ENCODE measurements at places on chromosomes 6 and 20. TPM values are rescaled to one million over a fixed set of nuclear protein-coding genes. Genes with fewer than 3 reads are reported as not detected.

GRCh38 chr6:14664112-14664601 lies 546.6 kb downstream of the CD83 start:
- no peak for DNase-seq

The HUS1B gene
- 0.86 TPM for total RNA-seq

The CST4 gene
- total RNA-seq: not detected

DNA sequence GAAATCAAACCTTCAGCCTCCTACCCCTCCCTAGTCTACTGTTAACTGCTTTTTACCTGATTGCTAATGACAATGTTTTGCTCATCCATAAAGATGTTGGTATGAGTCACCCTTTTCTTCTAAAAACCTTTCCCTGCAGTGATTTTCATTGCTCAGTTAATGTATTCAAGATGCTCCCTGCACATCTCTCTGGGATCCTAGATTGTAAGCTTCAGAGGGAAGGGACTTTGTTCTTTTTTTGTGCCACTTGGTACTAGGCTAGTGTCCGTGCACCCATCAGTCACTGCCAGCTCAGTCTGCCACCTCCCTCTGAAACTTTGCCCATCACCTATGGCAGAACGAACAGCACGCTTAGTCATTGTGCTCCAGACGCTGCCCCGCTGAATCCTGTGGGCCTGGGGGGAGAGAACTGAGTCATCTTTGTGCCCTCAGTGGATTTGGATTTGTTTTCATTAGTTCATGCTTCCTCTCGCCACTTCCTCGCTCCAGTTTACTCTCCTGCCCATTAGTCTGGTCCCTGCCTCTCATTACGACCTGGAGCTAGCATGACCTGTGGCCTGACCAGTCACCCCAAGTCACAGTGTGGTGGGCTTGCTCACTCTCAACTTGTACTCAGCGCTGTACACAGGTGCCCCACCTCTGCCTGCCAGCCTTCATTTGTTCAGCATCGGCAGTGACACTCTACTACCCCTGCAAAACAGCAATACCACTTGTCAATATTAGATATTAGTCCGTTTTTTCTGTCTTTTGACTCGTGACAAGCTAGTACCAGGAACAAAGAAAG lies 78.0 kb upstream of the TMEM181 start:
- no peak for DNase-seq

The PHACTR2 gene
- 59.3 TPM for total RNA-seq

DNA sequence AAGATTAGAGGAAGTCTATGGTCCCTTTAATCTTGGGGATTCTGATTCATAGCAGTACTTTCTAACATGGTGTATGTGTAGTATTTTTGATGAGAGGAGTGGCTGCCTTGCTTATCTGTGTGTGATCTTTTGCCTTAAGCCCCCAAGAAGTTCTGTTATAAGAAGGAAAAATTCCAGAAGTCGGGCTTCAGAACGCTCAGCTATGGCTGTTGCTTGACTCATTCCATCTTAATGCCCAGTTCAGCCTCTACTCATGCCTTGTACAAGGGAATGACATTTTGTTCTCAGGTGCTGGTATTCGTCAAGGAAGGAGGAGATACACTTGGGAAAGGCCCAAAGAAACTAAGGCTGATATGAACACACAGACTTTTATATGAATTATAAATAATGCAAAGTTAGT lies 713.0 kb upstream of the MARCKS start:
- no peak for DNase-seq

The PRR18 gene
- 0.13 TPM for total RNA-seq

The RAD21L1 gene
- total RNA-seq: not detected

The TRIM40 gene
- total RNA-seq: not detected

GRCh38 chr6:5638666-5639065 lies 368.1 kb downstream of the NRN1 start:
- DNase-seq: peak; percentile 84

DNA sequence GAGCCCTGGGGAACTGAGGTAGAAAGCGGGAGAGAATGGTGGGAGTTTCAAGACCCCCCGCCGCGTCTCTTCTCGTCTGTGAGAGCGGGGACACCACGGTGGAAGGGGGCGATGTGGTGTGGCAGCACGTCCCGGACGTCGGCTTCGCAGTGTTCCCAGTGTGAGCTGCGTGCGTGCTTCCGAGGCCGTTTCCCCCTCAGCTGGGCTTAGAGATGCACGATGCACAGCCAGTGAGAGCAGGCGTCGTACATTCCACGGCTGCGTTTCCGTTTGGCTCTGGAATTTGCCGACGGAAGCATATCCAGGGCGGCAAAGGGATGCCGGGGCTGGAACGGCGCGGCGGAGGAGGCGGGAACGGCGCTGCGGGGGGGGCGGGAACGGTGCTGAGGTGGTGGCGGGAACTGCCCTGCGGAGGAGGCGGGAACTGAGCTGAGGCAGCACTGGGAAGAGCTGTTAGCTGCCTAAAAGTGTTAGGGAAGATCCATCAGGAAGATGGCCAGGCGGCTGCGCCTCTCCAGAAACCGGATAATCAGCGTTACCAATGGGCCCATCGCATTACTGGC lies 37.7 kb downstream of the KIF25 start:
- no peak for DNase-seq

- DNase-seq: no peak
These were observed 51.6 kb downstream of the RIOK1 start for GRCh38 chr6:7441048-7441775.

The GSTA1 gene
- total RNA-seq: not detected

GRCh38 chr6:14999106-14999505 lies 246.8 kb upstream of the JARID2 start:
- DNase-seq: no peak

GRCh38 chr6:90350689-90351554 lies 54.3 kb upstream of the BACH2 start:
- no peak for DNase-seq

GRCh38 chr6:124982669-124983068 lies 20.4 kb downstream of the RNF217 start:
- no peak for DNase-seq

DNA sequence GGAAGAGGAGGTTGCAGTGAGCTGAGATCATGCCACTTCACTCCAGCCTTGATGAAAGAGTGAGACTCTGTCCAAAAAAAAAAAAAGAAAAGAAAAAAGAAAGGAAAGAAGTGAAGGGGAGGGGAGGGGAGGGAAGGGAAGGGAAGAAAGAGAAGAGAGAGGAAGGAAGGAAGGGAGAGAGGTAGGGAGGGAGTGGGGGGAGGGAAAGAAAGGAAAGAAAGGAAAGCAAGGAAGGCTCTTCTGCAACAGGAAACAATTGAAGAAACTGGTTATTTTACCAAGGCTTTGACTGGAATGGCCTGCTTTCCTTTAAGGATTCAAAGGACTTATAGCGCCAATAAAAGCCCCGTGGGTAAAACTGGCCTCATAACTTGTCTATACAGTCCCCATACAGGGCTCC lies 64.6 kb downstream of the ABHD12 start:
- DNase-seq: no peak

DNA sequence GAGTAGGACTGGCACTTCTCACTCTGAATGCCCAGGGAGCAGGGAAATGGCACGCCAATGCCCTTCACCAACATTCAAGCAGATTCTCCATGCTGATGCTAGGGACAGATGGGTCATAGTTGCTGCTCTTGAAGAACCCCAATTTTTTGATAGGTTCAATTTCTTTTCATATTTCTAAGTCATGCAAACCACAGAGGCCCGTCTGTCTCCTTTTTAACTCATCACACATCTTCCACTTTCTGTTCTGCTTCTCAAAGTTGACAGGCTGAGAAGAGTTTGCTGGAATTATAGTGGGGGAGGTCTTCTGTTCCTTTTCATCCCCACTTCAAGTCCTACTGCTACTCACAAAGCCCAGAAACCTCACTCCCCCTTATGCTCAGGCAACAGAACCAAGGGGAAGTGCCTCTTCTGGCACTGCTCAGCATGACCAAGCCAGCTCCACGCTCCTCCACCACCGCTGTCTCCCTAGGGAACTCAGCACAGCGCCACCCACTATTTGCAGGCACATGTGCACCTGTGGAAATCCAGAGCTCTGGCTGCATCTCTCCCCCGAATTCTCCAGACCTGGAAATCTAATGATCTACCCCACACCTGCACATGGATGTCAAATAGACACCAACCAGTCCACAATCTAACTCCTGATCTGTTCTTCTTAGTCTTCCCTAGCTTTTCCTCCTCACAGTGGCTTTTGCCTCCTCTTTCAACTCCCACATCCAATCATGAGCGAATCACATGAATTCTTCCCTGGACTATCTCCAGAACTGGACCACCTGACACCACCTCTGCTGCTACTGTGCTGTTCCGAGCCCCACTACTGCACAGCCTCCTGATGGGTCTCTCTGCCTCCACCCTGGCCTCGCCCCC lies 10.7 kb downstream of the ZBTB24 start:
- no peak for DNase-seq

GRCh38 chr20:57821935-57822334 lies 112.1 kb upstream of the PMEPA1 start:
- no peak for DNase-seq

The FAM83C gene
- not detected for total RNA-seq

The RIPPLY2 gene
- total RNA-seq: not detected

DNA sequence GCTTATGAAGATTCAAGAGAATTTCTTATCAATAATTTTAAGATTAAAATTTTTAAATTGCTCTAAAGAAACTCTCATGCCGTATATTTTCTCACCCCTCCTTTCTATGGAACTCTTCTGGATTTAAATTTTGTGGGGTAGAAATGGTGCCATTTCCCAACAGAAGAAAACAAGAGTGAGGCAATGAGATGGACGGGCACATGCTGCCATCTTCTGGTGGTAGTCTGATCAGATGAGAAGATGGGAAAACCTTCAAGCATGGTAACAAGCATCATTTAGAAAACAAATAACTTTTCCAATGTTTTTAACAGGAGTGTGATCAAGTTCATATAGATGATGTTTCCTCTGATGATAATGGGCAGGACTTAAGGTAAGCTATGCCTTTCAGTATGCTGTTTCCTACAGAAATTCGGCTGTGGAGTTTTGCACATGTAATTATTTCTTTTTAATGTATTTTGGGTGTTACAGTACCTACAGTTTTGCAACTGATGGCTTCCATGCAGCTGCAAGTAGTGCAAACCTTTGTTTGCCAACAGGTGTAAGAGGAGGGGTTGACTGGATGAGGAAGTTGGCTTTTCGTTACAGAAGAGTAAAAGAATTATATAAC lies 271.4 kb downstream of the EYA4 start:
- no peak for DNase-seq

DNA sequence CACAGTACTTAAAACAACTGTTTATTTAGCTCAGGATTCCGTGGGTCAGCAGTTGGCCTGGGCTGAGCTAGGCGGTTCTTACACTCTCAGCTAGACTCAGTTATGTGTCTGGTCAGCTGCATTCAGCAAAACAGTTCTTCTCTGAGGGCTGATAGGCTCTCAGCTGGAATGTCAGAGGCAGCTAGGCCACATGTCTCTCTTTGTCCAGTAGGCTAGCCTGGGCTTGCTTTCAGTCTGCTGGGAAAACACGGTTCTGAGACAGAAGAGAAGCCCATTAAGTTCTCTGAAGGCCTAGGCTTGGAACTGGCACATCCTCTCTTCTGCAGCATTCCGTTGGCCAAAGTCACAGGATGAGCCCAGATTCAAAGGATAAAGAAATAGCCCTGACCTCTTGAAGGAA lies 65.6 kb downstream of the TULP4 start:
- DNase-seq: no peak

The CGA gene
- total RNA-seq: not detected

DNA sequence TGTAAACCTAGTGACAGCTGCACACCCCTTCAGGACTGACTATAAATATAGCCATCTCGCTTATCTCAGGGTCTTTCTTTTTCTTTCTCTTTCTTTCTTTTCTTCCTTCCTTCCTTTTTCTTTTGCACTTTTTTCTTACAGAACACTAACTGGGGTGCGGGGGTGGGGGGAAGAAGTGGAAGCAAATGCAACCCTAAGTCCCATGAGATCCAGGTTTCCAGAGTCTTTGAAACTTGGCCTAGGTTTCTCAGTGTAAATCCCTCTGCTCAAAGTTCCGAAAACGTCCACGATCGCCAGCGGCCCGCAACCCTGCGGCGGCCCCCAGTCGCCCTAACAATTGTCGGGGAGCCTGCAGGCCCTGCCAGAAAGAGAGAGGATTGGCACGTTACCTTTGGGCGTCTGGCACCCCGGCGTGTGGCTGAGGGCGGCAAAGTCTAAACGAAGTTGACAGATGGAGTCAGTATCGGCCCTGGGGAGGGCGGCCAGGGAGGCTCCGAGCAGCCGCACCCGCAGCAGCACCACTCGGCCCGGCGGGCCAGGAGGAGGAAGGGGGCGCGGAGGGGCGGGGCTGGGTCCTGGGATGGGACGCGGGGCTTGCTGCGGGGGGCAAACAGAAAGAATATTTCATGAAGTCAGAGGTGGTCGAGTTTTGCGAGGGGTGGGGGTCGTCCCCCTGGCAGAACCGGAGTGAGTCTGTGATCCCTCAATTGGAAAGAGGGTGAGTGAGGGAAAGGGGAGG lies 577 bp upstream of the FOXF2 start:
- no peak for DNase-seq

DNA sequence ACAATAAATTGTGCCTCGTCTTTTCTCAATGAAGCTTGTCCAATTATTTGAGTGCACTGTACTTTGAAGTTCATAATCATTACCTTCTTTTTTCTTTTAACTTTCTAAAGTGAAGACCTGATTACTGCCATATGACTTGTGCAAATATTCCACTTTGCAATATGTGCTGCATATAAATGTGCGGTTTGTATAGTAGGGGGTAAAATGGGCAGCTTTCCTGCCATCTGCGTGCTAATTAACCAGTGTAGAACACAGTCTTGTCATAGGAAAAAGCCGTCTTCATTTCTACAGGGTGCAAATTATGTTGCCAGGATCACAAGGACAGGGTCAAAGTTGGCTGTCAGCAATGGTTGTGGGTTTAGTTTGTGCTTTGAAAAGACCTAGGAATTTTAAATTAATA lies 397.0 kb downstream of the NKAIN2 start:
- DNase-seq: no peak

The DYNLT2 gene
- total RNA-seq: 0.83 TPM

DNA sequence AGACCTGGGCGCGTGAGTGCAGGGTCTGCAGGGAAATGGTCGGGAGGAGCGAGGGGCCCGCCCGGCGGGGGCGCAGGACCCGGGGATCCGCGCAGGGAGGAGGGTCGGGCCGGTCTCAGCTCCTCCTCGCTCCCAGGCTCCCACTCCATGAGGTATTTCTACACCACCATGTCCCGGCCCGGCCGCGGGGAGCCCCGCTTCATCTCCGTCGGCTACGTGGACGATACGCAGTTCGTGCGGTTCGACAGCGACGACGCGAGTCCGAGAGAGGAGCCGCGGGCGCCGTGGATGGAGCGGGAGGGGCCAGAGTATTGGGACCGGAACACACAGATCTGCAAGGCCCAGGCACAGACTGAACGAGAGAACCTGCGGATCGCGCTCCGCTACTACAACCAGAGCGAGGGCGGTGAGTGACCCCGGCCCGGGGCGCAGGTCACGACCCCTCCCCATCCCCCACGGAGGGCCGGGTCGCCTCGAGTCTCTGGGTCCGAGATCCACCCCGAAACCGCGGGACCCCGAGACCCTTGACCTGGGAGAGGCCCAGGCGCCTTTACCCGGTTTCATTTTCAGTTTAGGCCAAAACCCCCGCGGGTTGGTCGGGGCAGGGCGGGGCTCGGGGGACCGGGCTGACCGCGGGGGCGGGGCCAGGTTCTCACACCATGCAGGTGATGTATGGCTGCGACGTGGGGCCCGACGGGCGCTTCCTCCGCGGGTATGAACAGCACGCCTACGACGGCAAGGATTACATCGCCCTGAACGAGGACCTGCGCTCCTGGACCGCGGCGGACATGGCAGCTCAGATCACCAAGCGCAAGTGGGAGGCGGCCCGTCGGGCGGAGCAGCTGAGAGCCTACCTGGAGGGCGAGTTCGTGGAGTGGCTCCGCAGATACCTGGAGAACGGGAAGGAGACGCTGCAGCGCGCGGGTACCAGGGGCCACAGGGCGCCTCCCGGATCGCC lies 54.2 kb upstream of the HLA-A start:
- DNase-seq: peak; percentile 93

Data from cardiac septum (tissue), 1 donor.